KBM-7 (cell line): ENCODE measurements at places on chromosomes 3 and 15.
A peak's percentile ranks its signal among the peaks of the same experiment; 100 is the strongest.

DNA sequence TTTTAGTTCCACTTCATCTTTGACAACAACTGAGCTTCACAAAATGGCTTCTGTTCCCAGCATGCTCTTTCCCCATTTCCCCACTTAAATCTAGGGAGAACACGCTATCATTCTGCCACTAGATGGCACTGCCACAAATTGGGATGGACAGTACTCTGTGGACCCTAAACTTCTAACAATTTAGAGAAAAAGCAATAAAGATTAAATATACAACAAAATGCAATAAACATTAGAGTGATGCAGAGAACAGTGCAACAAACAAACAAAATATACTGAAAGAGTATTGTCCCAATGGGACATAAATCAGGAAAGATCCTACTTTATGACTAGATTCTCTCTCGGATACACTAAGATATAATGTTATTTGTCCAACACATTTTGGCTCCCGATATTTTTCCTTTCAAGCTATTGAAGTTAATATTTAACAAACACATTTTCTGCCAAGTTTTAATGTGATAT is 169.7 kb upstream of the TMCO5A start:
- peak; percentile 61 for DNase-seq

DNA sequence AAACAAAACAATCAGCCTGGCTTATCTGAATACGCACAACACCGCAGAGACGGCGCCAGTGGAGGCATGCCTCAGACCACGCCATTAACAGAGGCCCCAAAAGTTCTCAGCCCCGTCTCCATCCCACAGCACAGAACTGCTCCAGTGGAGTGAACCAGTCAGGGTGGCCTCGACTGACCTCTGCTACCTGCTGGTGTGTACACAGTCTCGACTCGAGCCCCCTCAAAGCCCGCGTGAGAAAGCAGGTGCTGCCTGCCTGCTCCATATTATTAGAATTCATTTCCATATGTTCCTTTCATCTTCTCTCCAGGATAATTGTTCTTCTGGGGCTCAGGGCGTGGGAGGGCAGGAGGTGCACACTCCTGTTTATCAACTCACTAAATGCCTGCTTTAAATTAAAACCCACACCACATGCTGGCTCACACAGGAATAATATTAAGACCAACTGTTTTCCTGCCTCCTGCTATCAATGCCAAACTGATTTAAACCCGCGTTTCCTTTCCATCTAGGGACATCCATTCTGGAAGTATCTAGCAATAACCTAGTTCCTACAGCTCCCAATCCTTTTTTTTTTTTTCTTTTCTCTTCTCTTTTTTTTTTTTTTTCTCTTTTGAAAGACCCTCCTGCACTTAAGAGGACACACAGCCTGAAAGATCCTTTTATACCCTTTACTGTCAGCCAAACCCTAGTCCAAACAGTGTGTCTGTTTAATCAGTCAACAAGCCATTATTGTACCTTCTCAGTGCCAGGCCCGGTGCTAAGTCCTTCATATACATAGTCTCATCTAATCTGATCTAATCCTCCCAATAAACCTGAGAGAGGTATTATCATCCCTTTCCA is 101.2 kb downstream of the TLE3 start:
- DNase-seq = no peak

- peak; percentile 82 for DNase-seq
These were observed 880 bp downstream of the PPP4R2 start for GRCh38 chr3:72997421-72997961.

DNA sequence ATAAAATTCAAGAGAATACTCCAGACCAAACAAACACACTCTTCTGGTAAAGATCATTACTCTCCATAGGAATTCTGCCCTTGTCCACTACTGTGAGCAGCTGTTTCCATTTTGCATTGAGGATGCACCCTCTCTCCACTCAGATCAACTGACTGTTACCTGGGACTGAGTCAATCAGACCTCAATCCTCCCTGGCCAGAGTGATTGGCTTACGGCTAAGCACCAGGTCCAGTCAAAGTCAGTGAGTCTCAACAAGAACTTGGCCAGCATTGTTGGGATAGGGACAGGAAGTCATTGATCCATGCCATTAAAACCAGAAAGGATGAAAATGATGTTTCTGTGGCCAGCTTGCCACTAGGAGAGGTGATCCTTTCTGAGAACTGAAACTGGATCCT is 79.7 kb downstream of the WNT5A start:
- no peak for DNase-seq

GRCh38 chr3:126284258-126284904 is 72.8 kb downstream of the KLF15 start:
- DNase-seq = no peak

DNA sequence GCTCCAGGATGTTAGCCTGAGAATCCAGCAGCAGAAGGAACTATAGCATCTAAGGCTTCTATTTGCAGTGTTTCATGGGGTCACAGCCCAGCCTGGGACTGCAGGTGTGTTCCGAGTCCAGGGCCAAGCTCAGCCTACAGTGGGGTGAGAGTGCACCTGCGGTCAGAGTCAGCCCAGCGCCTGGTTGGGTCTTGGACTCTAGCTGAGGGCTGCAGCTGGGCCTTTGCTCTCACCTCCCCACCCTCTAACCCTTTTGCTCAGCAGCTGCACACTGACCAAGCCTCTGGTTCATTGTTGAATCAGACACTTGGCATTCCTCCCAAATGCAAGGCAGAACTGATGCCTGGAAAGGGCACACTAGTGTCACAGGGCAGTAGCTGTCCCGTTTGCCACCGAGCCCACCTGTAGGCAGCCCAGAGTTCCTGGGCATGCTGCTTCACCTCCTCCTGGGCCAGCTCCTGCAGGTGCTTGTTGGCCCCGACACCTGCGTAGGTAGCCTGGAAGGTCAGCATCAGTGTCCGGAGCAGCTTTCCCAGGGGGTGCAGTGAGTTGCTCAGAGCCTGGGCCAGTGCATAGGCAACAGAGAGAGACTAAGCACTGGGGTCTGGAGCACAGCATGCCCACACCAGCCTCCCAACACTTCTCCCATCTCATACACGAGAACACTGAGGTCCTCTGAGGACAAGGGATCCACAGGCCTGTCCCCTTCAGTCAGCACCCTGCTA is 17.5 kb downstream of the ALS2CL start:
- DNase-seq = no peak

GRCh38 chr15:89111961-89112340 is 23.7 kb downstream of the ABHD2 start:
- no peak for DNase-seq

DNA sequence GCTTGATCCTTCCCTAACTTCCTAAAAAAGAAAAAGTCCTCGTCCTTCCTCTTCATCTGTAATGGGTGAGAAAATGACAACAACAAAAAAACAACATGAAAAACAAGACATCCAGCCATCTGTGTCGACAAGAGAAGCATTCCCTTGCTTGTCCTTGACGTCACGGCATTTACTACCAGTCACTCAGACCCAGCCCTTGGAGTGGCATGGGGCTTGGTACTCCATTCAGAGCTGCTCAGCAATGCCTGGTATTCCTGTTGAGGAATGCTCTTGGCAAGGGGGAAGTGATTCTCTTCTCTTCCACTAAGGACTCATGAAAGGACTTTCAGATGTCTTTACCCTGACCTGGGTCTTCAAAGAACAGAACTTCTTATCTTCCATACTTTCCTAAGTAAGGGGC is 339.7 kb upstream of the RASGRP1 start:
- DNase-seq = no peak

- no peak for DNase-seq
These were observed 100.3 kb downstream of the LIPC start for GRCh38 chr15:58532126-58532525.

DNA sequence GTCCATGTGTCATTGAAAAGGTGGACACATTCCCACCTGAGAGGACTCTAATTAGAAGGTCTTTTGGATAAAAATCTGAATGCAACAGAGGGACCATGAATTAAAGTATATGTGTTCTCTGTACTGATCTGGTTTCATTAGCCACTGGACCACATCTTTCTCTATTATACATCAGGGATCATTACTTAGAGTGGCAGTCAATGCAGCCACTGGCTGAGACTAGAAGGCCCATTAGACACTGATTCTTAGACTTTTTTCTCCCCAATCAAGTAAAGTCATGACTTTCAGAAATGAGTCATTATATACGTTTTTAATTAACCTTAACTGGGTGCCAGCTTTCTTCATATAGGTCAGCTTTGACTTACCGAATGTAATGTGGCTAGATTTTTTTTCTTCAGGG is 550.8 kb upstream of the CFAP20DC start:
- no peak for DNase-seq

DNA sequence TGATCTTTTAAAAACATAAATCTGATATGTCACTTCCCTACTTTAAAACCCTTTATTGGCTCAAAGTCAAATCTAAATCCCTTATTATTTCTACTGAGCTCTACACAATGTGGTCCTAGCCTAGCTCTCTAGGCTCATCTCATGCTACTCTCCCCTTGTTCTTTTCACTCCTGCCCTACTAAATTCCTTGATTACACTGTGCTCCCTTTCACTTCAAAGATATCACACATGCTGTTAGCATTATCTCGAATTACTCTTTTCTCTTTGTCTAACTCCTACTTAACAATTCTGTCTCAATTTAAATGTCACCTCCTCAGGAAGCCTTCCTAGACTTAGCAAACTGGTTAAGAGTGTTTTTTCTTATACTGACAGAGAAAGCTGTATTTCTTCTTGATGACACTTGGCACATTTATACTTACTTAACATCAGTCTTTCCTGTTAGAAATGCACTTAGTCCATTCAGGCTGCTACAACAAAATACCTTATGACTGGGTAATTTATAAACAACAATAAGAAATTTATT is 102.0 kb downstream of the SCAPER start:
- DNase-seq = no peak

- no peak for DNase-seq
These were observed 21.1 kb upstream of the ATP8B4 start for GRCh38 chr15:50140098-50140497.

DNA sequence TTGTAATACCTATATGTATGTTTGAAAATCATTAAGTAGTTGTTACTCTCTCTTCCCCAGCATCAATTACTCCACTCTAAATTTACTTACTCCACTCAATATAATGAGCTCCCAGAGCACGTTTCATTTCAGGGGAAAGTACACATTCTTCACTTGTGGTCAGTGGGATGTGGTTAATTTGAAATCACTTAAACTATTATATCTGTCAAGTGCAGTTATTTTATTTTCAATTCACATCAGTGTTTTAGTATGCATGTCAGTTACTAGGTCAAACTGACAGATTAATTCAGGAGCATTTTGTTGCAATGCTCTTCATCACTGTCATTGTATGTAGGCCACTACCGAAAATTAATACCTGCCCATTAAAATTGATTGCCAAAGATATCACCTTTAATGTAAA is 376.1 kb downstream of the ZIC4 start:
- DNase-seq = no peak

DNA sequence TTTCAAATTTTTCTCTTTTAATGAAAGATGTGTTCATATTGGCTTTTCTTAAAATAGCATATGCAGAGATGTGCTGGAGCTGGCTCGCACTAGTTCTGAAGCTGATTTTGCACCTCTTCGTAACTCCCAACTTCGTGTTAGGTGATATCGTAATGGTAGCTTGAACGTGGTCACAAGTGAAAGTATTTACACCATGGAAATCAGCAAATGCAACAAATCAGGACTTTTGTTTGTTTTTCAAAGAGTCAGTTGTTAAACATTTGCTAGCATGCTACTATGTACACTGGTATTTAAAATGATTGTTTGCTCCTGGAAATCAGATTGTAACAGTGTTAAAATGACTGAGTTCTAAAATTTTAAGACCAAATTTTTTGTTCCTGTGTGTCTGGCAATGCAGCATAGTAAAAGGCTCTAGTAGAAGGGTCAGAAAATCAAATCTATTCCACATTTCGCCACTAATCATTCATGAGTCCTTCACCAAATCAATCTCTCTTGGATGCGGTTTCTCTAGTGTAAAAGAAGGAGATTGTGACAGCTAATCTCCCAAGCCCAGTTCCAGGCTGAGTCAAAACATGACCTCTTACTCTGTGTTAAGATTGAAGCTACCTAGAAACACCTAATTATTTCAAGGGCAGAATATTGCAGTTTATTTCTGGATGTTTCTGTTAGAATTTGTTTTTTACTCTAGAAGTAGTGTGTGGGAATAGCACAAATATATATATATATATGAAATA is 34.3 kb upstream of the CMC1 start:
- DNase-seq = no peak

DNA sequence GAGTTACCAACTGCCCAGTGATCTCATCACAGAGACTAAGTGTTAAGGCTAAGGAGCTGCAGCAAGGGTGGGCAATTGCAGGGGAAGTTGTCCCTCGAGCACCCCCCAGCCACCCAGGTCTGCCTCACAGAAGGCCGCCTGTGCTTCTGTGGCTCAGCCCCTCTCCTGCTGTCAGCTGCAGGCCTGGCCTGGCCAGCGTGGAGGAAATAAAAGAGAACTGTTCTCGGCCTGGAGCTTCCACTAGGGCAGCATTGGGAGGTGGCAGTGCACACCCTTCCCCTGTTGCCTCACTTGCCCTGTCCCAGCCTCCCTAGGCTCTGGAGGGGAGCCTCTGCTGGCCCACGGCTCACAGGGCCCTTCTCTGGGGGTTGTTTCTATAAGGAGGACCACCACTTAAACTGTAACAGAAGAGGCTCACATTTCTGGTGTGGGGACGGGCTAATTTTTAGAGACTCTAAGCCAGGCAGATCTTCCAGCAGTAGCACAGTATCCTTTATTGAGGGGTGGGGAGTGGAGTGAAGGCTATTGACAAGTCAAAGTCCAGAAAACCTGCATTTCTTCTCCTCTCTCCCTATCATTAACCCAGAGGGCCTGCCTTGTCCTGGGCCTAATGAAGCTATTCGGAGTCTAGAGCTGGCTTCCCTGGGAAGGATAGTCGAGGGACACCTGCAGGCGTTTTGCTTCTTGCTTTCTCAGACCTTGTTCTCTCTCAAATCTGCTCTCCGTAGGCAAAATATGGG is 75.6 kb upstream of the ADPGK start:
- no peak for DNase-seq

DNA sequence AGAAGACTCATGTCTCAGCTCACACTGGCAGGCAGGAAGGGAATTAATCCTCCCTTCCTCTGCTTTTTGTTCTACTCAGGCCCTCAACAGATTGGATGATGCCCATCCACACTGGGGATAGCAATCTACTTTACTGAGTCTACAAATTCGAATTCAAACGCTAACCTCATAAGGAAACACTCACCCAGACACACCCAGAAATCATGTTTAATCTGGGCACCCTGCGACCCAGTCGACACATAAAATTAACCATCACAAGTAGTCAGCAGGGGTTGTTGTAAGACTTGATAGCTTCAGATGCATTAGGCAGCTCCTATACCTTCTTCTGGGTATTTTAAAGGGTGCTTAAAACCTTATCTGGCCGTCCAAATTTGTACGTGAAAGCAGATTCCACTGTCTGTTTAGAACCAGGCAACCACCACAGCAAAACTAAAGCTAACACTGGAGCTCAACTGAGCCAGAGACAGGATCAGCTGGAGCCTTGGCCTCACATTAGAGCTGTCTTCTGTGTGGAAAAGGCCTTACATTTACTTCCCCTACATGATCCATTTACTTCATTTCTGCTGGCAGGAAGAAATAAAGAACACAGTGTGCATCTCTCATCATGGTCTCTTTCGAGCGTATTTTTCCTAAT is 407.3 kb upstream of the PPP2R3A start:
- no peak for DNase-seq

DNA sequence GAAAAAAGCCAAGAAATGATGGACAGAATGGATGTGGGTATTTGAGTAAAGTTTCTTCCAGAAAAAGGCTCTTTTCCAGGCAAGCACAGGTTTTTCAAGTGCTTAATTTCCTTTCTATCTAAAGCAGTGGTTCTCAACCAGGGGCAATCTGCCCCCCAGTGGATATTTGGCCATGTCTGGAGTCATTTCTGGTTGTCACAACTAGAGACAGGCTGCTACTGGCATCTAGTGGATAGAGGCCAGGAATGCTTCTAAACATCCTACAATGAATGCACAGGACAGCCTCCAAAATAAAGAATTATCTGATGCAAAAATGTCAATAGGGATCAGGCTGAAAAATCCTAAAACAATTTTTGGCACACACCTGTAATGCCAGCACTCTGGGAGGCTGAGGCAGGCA is 23.9 kb downstream of the SEC22C start:
- DNase-seq = peak; percentile 30
